ENCODE measurements at places on chromosomes 12 and 14.

GRCh38 chr14:49971156-49972130, 78.6 kb downstream of the ARF6 start:
- DNase-seq: peak; percentile 46

DNA sequence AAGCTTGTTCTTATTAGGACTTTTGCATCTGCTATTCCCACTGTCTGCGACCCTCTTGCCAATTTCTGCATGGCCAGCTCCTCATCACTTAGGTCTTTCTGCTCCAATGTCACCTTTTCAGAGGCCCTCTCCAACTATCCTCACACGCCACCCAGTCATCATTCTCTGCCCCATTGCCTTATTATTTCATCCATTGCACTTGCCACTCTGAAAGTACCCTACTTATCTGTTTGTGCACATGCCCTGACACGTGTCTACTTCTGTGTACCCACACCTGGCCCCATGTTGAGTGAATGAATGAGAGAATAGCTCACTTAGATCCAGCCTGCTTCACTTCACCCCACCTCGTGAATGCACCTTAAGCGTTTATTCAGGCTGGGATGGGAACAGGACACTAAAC, 218.7 kb upstream of the TBX3 start:
- DNase-seq: no peak

GRCh38 chr12:57474430-57474829, 5.2 kb downstream of the ARHGAP9 start:
- no peak for DNase-seq

- DNase-seq: peak; percentile 35
Observed at GRCh38 chr12:122023339-122024131, 1.9 kb downstream of the BCL7A start.

- DNase-seq: no peak
Observed at GRCh38 chr14:45290547-45290946, 37.5 kb upstream of the MIS18BP1 start.
